ENCODE measurements at places on chromosomes 6 and 20.

GRCh38 chr6:166927240-166927934, 29.0 kb downstream of the RNASET2 start:
- no peak for DNase-seq

DNA sequence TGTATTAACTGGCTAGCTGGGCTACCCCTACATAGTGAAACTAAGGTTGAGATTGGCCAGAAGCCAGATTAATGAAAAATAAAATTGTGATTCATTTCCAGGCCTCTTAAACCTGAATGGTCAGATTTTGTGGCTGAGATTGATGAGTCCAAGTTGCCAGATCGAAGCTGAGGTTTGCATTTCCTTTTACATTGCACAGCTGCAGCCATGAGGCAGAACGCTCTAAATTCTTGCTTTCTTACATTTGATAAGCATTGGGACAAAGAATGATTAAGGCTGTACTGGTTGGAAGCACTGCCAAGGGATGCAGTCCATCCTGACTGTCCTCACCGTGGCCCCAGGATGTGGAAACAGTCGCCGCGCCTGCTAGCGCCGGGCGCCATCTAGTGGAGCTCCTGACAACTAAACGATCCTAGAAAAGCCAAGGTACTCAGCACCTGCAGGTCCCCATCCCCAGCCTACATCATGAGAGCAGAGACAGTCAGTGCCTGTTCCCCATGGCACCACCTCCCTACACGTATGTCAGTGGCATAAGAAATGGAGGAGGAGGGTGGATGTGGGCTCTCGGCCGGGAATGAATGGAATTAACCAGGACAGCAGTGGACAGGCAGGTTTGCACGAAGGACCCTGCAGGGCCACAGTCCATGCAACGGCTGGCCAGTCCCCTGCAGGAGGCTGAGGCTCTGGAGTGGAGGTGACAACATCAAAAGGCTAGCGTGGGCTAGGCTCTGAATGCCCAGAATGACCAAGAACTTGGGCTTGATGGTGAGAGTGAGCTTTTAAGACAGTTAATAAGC, 19.0 kb downstream of the PXDC1 start:
- DNase-seq, result peak; percentile 6

DNA sequence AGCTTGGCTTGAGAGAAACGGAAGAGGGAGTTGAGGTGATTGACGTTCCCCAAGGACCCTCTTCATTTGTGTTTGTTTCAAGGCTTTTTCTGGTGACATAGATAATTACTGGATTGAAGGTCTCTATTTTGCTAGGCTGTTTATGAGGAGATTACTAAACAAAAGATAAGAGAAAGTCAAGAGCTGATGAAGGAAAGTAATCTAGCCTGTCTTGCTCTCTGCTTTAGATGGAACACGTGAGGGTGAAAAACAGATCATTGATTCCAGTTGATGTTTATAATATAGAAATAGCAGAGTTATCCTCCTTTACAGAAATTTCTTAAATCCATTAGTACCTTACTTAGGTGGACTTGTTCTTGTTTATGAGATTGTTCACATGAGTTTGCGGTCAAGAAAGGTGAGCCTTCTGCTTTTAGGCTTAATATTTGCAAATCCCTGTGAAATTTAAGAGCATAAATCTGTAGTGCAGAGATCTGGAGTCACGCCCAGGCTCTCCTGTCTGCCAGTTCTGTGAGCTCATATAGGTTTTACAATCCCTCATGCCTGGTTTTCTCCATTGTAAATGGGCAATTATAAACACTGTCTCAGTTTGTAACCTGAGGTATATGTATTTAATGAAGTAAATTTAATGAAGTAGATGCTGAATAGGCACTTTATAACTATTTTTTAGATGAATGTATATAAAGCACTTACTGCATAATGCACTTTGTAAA, 272.8 kb downstream of the NKAIN2 start:
- DNase-seq, result peak; percentile 38

DNA sequence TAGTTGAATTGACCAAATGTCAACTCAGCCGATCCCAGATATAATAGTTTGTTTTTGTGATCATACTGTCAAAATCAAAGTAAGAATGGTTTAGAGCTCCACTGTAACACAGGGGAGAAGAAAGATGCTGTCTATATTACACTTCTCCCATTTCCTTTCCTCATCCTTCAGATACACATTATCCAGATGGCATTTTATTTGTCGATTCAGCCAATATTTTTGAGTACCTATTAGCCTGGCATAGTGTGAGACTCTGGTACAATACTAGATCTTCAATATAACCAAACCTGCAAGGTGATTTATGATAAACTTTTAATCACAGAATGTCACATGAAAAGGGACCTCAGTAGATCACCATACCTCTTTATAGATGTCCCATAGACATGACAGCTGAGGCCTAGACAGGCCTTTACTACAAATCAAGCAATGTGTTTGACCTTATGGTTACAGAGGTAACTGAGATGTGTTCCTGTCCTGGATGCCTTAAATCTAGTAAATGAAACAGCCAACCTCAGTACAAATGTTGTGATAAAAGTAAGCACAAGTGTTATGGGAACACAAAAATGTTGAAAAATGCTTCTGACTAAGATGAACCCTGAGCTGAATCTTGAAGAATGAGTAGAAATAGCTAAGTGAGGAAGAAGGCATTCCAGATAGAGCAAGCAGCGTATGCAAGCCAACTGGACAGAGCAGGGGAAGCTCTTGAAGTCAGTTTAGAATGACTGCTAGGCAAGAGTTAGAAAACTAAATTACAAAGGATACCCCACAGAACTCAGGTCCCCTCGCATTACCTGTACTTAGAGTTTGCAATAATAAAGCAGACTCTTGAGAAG, 1.9 kb downstream of the FBXO9 start:
- no peak for DNase-seq

GRCh38 chr6:135853986-135854385, 2.5 kb downstream of the PDE7B start:
- no peak for DNase-seq

DNA sequence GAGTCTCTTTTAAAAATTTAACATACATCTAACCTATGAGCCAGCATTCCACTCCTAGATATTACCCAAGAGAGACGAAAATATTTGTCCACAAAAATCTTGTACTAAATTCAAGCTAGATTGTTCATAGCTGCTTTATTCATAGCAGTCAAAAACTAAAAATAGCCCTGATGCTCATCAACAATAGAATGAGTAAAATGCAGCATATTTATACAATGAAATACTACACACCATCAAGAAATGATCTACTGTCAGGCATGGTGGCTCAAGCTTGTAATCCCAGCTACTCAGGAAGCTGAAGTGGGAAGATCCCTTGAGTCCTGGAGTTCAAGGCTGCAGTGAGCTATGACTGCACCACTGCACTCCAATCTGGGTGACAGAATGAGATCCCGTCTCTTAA, 22.0 kb upstream of the SRC start:
- DNase-seq, result no peak

DNA sequence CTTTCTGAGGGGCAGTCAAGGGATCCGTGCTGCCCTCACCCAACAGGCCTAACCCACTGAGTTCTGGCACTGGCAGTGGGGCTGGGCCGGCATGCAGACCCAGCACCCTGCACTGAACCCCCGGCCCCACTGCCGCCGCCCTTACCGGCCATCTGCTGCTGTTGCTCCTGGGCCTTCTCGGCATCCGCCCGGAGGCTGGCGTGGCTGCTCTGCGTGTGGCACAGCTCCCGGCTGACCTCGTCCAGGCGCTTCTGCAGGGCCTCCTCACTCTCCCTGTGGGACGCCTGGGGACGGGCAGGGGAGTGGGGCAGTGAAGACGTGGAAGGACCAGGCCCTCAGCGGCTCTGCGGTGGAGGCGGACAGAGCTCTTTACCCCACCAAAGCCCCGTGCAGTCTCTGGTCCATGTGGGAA, 52.4 kb downstream of the RRBP1 start:
- DNase-seq, result no peak

Measured in NCI-H1694 (cell line).